SK-N-DZ (cell line): ENCODE measurements at places on chromosomes 2 and 18.

DNA sequence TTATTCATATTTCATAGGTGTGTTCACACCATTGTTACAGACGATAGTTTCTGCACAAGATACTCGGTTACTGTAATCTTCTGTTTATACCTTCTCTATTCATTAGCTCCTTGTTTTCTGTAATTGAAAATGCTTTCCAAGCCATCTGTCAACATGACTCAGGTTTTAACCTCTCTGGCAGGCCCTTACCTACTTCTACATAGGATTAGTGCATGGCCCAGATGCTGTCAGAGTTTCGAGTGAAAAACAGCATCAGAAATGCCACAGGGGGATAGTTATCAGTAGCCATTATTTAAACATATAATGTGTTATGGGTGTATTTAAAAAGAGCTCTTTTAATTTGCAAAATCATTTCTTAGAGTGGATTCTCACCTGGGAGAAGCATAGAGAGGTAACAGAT lies 596.4 kb downstream of the FBXO15 start:
- DNase-seq: no peak

DNA sequence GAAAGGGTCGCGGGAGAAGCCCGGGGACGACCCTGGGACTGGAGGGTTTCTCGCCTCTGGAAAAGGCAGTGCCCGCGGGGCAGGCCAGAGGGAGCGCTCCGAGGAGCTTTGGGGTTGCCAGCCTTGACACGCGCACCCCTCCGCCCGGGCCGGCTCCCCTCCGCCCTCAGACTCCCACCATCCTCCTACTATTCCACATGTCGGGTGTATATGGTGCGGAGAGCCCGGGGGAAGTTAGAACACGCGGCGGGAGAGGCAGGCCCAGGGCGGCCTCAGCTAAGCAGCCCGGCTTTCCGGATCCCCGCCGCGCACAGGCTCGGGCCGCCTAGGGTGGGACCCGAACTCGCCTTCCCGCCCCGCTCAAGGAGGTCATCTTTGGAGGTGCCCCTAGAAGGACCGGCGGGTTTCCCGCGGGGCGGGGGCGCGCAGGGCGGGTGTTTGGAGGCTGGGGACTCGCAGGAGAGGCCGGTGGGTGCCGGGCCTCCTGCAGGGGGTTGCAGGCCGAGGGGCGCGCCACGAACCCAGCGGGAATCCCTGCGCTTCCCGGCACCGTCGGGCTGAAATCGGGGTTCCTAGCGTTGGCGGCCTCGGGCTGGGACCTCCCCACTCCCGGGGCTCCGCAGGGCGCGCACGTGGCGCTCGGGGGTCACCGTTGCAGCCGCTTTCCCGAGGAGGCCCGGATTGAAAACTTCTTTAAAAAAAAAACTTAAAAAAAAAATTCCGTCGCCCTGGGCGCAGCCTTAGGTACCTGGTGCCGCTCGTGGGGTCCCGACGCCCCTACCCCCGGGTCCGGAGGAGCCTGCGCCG lies 3.7 kb downstream of the NFATC1 start:
- DNase-seq: no peak

DNA sequence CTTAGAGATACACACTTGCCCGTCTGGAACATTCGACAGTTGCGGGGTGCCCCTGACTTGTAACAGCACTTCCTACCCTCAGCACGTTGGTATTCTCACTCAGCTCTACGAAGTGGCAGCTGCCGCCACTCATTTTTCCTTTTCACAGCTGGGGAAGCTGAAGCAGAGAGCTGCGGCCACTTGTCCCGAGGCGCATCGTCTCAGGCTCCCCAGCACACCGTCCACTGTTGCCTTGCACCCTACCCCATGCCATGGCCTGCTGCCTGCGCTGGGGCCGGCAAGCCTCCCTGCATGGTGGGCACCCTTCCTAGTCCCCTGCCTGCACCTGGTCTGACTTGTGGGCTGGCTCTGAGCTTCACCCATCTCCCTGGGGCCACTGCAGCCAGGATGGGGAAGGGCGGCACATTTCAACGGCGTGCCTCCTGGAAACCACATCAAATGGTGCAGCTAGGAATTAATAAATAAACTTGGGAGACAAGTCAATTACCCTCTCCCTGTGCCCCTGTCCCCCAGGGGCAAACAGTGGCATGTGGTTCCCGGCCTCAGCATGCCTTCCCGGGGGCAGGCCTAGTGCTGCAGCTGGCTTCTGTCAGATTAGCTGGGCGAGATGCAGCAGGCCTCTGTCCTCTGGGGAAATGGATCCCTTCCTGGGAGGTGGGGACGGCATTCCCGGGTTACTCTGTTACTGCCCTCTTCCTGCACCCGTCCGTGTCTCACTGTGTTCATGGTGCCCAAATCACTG lies 64.7 kb upstream of the HAAO start:
- peak; percentile 64 for DNase-seq

DNA sequence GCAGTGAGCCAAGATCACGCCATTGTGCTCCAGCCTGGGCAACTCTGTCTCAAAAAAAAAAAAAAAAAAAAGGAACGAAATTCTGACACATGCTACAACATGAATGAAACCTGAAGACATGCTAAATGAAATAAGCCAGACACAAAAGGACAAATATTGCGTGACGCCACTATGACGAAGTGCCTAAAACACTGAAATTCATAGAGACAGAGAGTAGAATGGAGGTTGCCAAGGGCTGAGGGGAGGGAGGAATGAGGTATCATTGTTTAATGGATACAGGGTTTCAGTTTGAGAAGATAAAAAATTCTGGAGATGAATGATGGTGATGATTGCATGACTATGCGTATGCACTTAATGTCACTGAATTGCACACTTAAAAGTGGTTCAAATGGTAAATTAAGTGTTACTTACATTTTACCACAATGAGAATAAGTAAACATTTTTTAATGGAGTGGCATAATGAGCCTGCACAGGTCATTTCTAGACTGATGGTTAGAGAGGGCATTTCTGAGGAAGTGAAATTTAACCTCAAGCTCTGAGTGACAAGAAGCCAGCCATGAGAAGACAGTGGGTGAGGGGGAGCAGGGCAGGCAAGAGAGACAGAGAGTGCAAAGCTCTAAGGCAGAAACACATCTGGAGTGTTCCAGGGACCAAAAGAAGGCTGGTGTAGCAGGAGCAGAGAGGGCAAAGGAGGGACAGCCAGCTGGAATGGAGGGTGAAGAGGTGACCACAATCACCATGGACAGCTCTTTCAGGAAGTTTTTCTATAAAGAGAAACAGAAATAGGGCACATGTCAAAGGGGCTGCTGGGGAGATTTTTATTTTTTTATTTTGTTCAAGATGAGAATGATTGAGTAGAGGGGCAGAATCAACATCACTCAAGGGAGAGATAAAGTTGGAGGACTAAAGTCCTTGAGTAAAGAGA lies 20.6 kb upstream of the EXOC6B start:
- no peak for DNase-seq

DNA sequence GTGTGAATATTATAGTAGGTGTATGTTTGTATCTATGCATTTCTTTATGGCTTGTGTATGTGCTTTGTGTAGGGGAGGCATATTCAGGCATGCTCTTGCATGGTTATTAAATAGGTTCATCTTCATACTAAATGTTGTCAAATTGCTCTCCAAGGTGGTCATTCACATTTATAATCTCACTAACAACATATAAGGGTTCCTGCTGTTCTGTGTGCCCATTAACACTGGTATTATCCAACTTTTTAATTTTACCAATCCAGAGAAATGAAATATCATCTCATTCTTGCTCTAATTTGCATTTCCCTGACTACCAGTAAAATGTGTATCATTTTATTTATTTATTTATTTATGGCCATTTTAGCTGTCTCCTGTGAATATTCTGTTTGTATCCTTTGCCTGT lies 29.0 kb upstream of the RPL37A start:
- no peak for DNase-seq

DNA sequence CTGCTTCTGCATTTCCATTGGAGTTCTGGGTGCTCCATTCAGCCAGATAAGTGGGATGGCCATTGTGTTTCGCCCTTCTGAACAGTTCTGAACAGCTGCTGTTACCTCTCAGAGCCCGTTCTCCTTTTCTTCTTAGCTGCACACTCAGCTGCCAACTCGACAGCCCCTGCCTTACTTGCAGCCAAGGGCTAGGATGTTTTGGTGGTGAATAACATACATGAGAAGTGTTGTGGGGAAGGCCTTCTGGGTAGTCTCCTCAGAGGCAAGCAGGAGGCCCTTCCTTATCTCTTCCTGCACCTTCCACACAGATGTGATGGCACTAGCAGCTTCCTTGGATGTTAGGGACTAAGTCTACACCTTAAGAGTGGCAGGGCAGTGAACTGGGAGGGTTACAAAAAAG lies 138.4 kb upstream of the NOSTRIN start:
- no peak for DNase-seq

DNA sequence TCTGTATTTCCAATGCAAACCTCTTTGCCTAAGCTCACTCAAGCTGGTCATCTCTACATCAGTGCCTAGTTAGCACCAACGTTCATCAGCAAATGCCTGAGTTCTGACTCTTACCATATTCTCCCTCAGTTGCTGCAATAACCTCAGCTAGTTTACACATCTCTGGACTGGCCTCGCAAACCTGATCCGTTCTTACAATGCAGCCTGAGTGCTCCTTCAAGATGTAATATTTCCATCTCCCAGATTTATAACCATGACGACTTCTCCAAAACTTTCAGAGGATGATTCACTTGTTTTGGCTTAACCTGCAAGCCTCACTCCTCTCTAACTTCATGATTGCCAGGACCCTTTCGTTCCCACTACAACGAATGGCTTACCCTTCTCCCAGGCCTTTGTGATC lies 69.7 kb downstream of the DIPK1C start:
- DNase-seq: no peak

DNA sequence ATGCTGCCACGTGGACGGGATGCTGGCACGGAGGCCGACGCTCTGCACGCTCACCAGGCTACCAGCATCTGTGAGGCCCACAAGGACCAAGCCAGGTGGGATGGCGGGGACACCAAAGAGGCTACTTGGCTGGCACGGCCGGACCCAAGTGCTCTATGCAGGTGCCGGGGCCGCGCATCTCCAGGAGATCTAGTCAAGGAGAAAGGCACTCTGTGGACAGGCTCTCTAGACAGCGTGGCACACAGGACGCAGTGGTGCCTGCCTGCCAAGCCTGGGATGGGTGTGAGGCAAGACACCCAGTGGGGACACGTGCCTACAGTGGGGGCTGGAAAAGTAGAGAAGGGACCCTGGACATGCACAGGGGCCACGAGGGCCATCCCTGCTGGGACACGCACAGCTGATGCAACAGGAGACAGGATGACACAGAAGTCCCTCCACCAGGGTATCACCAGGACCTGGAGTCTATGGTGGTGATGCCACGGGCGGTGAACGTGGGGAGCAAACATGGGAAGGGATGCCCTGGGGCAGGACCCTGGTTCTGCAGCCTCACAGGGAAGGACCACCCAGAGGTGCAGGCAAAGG lies 28.5 kb downstream of the ZNF516 start:
- no peak for DNase-seq

DNA sequence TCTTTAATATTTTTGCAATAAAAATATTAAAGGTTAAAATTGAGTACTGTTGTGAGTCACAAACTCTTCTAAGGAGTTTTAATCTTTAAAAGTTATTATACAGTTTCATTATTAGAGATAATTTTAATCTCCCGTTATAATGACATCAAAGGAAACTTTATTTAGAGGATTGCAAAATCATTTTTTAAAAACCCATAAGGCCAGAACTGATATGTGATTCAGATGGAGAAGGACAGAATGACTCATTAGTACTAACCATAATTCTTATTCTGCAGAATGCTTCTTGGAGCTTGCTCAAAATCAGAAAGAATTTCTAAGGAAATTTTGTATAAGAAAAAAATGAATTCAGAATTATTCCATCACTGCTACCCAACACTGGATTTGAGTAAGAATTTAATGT lies 12.5 kb upstream of the HNRNPLL start:
- no peak for DNase-seq

DNA sequence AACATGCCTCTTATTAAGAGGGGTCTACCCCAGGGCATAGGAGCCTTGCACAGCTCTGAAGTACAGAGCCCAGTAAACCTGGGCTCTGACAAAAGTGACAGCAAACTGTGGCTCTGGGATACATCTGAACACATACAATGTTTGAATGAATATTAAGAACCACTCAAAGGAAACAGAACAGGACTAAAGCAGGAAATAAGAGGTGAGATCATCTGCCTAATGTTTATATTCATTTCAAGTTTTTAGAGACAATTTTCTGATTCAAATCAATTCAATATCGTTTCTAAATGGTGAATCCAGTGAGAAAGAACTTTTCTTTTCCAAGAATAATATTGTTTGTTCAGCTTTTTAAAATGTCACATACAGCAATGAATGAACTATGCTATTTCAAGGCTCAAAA lies 136.7 kb upstream of the CAVIN2 start:
- no peak for DNase-seq

DNA sequence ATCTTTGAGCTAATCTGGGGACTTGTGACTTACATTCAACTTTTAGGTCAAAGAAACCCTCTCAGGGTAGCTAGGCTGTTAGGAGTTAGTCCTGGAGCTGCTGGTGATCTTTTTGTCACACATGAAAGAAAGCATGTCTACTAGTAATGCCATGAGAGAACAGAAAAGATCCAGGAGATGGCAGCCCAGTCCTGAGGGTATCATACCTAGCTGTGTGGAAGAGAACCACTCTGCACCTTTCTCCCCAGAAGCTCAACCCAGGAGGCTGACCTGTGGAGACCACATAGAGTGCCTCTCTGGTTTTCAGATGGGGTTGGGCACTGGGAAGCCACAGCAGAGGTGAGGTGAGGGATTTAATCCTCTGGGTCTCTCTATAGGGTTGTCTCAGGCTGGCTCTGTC lies 460.2 kb upstream of the UBE2E3 start:
- DNase-seq: peak; percentile 42

DNA sequence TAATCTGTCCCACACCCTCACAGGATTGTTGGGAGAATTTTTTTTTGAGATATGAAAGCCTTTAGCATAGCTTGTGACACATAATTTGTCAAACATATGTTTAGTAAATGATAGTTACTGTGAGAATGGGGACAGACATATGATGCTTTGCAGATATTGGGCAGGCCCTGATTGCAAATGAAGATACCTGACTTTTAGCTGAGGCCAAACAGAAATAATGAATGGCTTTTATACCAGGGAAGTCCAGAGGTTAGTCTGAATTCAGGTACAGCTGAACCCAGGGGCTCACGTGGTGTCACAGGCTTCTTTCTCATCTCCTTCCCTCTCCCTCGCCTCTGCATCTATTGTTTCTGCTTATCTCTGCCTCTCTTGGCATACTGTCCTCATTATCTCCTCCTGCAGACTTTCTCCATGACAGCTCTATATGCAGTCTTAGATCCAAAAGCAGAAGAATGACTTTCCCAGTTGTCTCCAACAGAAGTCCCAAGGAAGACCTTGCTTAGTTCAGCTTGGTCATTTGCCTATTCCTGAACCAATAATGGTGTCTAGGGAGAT lies 4.9 kb upstream of the WNT10A start:
- no peak for DNase-seq

- no peak for DNase-seq
Measured at GRCh38 chr2:229784791-229785190, 70.4 kb upstream of the DNER start.

DNA sequence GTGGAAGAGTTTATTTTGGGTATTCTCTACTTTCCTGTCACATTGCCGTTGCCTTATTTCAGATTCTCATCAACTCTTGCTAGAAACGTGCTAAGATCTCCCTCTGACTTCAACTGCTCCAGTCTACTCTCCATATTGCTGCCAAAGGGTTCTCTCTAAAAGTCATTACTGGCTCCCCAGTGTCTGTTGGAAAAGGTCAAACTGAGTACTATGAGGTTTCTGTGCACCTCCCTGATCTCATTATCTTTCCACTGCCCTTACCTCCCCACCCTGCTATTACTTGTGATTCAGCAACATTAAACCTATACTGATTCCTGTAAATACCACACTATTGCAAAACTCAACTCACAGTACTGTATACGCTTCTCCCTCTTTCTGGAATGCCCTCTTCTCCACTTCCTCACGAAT lies 1.9 kb upstream of the KRCC1 start:
- no peak for DNase-seq

GRCh38 chr2:176111309-176111663 lies 4.2 kb downstream of the HOXD11 start:
- DNase-seq: peak; percentile 81
